ENCODE measurements at places on chromosomes 1 and 21.

DNA sequence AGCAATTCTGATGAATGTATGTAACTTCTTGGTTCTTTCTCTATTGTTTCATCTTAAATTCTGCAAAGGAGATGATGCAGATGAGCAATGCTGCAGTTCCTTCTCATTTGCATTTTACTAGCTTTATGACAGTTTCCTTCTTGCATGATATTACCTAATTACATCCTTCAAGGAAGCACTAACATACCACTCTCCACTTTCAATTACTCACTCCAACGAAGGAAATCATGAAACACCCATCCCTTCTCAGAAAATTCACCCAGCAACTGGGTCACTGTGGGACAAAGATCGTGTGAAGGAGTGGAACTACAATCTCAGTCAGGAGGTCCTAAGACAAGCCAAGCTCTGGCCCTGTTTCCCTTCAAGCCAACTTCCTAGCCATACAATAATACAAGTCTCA lies 142.3 kb downstream of the CHD1L start:
- no peak for DNase-seq

DNA sequence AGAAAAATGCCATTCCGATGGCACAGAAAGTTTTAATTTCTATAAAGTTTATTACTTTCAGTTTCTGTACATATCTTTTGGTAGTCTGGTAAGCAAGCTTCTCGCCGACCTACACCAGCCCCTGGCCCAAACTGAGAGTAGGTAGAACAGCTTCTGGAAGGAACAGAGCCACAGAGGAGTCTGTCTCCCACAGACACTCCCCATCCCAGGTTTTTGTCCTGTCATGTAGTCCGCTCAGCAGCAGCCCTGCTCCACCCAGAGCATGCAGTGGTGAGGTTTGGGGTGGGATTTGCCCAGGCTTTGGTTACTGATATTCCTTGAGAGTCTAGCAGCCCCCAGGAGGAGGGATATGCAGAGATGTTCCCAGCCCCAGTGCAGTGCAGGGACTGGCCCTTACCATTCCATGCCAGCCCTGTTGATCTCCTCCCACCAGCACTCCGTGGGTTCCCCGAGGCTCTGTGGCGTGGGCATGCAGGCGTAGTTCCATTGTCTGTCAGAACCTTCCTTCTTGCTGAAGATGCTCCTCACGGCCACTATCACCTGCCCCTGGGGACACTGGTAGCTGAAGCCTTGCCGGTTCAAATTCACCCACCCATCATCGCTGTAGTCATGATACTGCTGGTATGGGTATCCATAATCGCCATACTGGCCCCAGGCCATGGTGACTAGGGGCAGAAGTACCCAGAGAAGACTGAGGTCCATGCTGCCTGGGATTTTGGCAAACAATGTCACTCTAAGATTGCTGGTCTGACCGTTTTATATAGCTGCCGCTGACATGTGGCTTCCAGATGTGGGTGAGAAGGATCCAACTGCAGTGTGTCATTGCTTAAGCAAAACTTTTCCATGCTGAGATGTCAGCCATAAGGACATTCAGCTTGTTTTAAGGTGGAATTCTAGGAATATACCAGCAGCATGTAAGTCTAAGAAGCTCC lies at the start of gene DPT:
Gene DPT (minus strand): TSS at position 734 of the 932 bp plus-strand sequence. CDS start 32 bp downstream, at position 702.
- DNase-seq = no peak

DNA sequence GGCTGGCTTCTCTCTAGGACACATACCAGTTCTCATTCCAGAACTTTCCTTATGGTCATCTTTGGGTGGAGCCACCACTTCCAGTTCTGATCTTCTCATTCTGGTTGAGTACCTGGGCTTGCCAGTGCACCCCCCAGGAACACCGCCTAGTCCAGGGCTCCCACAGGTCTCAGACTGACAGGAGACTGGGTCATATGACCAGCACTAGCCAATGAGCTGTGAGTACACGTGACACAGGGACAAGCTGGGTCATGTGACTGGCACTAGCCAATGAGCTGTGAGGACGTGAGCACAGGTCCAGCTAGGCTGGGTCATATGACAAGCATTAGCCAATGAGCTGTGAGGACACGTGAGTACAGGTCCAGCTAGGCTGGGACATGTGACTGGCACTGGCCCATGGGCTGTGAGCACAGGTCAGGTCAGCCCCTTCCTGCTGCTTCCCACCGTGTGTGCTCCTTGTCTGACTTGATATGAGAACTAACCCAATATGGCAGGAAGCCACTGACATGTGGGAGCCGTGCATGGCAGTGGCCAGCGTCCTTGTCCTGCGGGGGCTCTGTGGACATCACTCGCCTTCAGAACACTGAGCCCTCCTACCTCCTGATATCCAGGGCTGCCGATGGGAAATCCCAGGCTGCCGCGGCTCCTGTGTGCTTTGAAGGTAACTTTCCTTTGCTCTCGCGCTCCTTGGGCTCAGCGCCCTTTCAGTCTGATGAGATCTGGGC lies 22.7 kb downstream of the KRTAP10-1 start:
- DNase-seq = peak; percentile 5

- DNase-seq = peak; percentile 20
Measured at GRCh38 chr21:33667636-33668035, 25.3 kb downstream of the ITSN1 start.

GRCh38 chr21:24183077-24183476 lies 1424.2 kb downstream of the MRPL39 start:
- no peak for DNase-seq

DNA sequence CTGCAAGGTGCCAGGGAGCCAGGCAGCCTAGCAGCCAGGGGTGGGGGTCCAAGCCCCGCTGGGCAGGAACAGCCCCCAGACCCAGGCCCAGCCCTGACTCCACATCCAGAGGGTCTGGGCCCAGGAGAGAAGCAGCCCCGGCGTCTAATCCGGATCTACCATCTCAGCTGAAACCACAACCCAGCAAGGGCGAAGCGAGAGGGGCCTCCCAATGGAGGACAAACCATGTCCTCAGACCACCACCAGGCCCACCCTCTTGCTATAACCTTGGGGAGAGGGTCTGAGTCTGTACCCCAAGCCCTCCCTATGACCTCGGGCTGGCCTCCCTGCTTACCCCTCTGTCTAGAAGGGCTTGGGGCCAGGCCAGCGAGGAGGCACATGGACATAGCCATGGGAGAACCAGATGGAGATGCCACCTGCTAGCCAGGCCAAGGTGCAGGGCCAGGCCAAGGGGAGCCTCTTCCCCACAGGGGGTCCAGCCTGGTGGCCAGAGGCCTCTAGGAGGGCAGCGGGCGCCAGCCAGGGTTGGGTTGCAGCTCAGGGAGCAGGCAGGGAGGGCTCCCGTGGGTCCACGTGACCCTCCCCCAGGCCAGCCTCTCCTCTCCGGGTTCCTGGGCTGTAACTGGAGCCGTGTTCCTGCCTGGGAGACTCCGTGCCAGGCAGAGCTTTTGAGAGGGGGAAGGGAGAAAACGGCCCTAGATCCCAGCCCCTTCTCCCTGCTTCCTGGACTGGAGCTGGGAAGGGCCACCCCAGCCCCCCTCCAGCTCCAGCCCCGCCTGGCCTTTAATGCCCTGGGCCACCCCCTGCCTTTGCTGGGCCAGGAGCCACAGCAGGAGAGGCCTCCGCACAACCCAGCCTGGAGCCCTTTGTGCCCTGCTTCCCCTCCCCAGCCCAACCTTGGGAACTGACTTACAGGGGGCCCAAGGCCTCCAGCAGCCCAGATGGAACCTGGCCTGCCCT lies 2.5 kb downstream of the WNT9A start:
- no peak for DNase-seq

DNA sequence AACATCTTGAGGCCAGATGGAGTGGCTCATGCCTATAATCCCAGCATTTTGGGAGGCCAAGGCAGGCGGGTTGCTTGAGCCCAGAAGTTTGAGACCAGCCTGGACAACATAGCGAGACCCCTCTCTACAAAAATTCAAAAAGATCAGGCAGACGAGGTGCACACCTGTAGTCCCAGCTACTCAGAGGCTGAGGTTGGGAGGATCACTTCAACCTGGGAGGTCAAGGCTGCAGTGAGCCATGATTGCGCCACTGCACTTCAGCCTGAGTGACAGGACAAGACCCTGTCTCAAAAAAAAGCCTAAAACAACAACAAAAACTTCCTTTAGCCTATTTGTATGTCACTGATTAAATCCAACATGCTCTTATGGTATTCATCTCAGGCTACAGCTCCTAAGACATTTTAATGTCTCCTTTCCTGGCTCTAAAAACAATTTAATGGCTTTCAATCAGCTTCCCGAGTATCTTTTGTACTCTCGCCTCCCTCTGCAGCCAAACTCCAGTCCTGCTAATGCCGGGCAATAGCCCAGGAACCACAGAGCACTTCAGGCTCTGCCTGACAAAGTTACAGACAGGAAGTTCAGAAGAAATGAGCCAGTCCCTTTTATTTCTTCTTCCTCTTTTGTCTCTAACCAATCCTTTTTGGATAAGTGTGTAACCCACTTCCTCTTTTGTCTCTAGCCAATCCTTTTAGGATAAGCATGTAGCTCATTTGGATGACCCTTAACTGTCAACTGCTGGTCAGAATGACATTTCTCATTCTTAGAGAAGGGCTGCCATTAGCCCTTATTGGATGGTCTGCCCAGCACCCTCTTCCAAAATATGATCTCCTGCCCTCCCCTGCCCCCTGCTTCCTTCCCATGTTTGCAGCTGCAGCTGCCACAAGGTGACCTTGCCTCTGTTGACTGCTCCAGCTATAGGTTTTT lies 6.6 kb upstream of the DOP1B start:
- peak; percentile 61 for DNase-seq

- DNase-seq = no peak
Measured at GRCh38 chr1:111483166-111483565, 9.4 kb downstream of the C1orf162 start.

- DNase-seq = no peak
Measured at GRCh38 chr1:3598051-3598491, 13.2 kb downstream of the MEGF6 start.

DNA sequence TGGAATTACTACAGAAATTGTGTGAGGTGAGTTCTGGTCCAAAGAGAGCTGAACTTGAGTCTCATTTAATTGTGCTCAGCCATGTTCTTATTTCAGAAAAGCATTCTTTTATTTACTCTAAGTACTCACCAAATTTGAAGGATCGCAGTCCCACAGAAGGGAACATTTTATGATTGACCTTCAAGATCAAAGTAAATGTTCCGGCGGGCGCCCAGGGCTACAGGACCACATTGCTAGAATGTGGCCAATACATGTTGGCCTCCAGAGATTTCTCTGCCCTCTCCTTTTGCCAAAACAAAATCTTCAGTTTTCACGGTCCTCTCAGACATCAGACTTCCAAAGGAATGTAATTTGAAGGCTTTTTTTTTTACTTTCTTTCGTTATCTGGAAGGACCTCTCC lies 237.8 kb downstream of the FMN2 start:
- DNase-seq = no peak

- DNase-seq = no peak
Measured at GRCh38 chr1:117616967-117617366, 11.1 kb downstream of the TENT5C start.

DNA sequence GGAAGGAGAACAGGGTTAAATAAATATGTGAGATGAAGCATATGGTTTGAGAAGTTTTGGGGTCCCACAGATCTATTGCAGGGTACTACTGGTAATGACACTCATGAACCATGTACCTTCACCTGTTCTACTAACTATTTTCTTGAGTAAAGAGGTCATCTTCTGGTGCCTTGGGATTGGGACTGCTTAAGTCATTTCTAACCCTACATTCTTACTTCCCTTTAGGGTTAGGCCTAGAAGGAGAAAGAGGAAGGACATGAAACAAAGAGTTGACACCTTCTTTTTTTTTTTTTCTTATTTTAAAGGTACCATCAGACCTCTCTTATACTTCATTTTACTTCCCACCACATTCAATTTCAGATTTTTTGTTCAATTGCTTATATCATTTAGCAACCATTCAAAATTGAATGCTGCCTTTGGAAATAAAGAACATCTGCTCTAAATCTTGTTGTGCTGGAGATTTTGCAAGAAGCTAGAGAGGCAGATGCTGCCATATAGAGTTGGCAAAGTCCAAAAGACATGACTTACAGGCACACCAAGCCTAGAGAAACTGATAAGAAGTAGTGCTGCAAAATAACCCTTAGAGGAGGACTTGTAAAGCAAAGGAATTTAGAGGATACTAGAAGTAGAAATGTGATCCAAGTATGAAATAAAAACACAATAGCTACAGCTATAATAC lies 374.4 kb upstream of the ST6GALNAC5 start:
- DNase-seq = no peak

GRCh38 chr1:83583351-83584014 lies 415.4 kb downstream of the TTLL7 start:
- no peak for DNase-seq

DNA sequence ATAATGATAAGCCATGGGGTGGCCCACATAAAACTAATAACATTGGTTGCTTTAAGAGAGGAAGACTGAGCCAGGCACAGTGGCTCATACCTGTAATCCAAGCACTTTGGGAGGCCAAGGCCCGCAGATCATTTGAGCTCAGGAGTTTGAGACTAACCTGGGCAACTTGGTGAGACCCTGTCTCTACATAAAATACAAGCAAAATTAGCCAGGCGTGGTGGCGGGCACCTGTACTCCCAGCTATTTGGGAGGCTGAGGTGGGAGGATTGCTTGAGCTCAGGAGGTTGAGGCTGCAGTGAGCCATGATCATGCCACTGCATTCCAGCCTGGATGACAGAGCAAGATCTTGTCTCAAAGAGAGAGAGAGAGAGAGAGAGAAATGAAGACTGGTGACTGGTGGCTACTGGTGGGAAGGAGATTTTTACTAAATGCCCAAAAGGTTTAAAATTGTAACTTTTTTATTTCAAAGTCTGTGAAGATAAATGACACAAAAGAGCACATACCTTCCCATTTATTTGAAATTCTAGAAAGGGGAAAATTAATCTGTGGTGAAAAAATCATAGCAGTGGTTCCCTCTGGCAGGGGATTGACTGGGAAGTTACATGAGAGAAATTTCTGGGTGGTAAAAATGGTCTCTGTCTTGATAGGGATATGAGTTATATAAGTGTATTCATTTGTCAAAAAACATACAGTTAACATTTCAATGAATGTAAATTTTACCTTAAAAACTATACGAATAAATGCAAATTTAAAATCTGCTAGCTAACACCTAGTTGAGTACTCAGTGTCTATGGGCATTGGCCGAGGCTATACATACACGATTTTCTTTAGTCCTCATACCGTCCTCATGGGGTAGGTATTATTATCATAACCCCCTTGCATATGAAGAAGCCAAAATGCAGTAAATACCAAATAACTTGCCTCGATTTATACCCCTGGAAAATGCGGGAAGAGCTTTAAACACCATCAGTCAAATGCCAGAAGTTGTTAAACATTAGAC lies 2.2 kb upstream of the NBPF1 start:
- no peak for DNase-seq

- peak; percentile 51 for DNase-seq
Measured at GRCh38 chr21:33947451-33948095, 32.0 kb upstream of the ATP5PO start.

DNA sequence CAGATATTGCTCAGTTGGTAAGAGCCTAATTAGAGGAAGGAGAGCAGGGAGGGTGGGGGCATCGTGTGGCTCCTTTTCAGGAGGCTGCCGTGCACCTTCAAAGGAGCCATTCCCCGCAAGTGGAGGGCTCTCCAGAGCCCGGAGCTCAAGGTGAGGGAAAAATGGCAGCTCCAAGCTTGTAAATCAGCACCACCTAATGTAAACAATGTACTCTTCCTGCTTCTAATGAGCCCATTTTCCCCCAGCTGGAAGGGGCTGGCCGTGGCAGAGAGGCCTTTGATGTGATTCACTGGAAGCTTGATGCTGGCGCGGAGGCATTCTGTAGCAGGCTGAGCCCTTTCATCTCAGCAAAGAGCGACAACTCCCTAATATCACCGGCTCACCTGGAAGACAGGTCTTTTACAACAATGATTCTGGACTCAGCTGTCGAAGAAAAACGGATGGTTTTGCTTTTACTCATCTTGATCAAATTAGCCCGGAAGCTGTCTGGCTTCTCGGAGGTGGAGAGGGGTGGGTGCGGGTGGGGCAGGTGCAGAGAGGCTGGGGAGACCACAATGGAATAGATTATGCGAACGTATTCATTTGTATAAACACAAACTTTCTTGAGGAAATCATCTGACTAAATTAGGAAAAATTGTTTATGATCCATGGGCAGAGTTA lies 112.5 kb downstream of the RRAGC start:
- DNase-seq = no peak
